ENCODE measurements at places on chromosomes 5 and 9.

DNA sequence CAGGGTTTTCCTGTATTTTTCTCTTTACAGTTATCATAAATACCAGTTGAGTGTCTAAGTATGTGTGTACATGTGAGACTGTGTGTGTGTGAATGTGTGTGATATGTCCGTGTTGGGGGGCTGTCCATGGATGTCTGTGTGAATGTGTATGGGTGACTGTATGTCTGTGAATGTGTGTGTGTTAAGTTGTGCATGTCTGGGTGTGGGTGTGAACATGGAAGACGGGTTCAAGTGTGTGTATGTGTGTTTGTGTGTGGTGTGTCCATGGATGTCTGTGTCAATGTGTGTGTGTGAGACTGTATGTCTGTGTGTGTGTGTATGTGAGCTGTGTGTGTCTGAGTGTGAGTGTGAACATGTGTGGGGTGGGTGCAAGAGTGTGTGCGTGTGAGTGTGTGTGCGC, 55.0 kb downstream of the VAV2 start:
- DNase-seq, result no peak

- no peak for DNase-seq
Observed at GRCh38 chr5:157592594-157592993, 17.0 kb upstream of the ADAM19 start.

- DNase-seq, result no peak
Observed at GRCh38 chr5:9829621-9830020, 199.5 kb upstream of the TAS2R1 start.

DNA sequence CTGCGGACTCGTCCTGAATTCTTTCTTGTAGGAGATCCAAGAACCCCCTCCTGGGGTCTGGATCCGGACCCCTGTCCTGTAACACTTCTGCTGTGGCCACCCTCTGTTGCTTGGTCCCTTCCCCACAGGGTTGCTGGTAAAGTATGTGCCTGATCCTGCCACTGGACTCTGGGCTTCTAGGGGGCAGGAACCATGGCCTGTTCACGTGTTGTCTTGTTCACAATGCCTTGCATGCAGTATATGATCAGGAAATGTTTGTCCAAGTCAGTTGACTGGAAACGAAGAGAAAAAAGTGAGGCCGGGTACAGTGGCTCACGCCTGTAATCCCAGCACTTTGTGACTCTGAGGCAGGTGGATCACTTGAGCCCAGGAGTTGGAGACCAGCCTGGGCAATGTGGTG, 139.3 kb upstream of the ALDH1B1 start:
- DNase-seq, result no peak
